Coronary artery (tissue), 2 donors: ENCODE measurements at places on chromosomes 2 and 18.

DNA sequence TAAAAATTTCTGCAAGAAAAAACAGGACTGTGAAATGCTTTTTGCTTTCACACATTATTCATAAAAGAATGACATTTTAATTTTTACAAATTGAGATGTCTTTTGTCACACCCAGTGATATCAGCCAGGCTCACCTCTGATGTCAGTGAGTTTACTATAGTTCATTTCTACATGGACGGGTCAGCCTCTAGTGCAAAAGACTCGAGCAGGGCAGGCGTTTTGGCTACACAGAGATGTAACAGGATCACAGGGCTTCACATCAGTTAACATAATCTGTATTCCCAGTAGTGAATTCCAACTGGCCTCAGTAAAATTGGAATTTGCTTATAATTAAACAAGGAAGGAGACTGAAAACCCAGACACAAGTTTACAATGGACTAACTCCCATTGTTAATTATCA lies 275.6 kb upstream of the ZSWIM2 start:
- no peak for DNase-seq

GRCh38 chr2:230619491-230619890 lies 93.2 kb upstream of the CAB39 start:
- DNase-seq, result no peak

- no peak for DNase-seq
Observed at GRCh38 chr18:54850598-54850997, 22.3 kb downstream of the RAB27B start.

GRCh38 chr18:73487966-73488365 lies 620.2 kb upstream of the NETO1 start:
- no peak for DNase-seq

DNA sequence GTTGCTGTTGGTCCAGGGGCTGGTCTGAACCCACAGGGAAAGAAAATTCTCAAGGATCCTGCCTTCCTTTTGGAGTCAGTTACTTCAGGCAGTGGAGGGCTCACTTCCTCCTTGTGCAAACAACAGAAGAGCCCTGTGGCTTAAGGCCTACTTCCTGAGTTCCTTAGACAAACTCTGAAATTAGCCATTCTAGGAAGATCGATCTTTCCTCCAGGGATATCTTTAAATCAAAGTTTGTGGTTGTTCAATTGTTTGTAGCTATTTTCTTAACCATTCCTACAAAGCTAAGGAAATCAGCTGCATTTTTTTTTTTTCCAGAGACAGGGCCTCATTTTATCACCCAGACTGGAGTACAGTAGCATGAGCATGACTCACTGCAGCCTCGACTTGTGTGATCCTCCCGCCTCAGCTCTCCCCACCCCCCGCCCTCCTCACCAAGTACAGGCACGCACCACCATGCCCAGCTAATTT lies 156.0 kb downstream of the TANC1 start:
- DNase-seq, result no peak

- no peak for DNase-seq
Observed at GRCh38 chr2:83081826-83082690, 1377.0 kb downstream of the SUCLG1 start.

DNA sequence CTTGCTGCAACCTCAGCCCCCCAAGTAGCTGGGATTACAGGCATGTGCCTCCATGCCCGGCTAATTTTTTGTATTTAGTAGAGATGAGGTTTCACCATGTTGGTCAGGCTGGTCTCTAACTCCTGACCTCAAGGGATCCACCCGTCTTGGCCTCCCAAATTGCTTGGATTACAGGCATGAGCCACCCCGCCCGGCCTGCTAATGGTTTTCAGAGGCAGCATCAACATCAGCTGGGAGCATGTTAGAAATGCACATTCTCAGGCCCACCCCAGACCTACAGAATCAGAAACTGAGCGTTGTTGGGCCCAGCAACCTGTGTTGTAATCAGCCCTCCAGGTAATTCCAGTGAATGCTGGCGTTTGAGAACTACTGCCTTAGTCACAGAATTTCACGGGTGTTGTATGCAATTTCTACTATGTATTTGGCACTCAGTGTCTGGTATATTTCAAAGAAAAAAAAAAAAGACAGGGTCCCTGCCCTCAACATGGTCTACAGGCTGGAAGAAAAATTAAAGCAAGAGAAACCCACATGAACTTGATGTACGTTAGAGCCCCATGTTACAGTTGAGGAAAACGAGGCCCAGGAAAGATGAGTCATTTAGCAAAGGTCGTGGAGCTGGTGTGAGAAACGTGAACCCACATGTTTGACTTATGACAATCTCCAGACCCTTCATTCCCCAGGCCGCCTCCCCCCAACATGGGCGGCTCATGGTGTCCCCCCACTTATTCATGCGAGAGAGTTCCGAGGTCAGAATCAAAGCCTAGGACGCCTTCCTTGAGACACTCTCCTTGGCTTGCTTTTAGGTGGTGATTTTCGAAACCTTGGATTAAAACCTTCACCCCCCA lies 35.3 kb downstream of the SH3BP4 start:
- no peak for DNase-seq

GRCh38 chr18:76875390-76876325 lies 53.3 kb downstream of the ZNF236 start:
- no peak for DNase-seq

DNA sequence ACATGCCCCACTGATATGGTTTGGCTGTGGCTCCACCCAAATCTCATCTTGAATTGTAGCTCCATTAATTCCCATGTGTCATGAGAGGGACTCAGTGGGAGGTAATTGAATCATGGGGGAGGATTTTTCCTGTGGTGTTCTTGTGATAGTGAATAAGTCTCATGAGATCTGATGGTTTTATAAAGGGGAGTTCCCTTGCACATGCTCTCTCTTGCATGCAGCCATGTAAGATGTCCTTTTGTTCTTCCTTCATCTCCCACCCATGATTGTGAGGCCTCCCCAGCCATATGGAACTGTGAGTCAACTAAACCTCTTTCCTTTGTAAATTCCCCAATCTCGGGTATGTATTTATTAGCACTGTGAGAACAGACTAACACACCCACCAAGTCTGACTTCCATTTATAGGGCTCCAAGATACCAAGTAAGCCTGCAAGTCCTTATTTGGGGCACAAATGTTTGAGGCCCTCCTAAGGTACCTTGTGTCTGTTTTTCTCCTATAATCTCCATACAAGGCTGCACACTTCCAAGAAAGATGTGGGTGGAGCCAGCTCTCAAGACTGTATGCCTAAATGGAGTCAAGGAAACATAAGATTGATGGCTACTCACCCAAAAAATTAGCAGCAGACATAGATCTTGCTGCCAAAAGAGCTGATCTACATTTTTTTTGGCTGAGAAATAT lies 364.7 kb downstream of the TXNL1 start:
- DNase-seq, result no peak

DNA sequence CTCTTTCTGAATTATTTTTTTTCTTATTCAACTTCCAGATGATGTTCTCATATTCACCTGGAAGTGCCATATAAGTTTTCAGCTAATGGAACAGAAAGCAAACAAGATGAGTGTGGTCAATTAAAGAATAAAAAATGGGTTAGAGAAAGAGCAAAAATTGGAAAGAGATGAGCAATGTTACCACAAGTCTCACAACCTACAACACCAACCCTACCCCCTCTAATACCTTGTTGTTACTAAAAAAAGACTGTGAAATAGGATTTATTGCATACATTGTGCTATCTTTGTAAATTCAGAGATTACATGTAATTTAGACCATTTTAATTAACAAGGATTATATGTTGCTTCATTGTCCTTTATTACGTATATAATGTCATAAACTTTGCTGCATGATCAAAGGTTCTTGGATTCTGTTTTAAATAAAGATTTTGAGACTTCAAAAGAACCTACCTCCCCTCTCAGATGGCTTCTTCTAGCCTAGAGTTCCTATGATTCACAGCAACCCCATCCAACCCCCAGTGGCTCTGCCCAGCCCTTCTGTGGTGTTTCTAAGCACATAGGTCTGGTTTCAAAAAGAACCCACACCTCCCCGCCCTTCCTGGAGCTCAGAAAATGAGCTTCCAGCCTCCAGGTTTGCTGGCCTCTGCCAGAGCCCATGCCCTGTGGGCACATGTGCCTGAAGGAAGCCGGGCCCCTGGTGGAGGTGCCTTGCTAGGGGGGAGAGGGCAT lies 24.7 kb downstream of the LGALSL start:
- DNase-seq, result no peak

- DNase-seq, result no peak
Observed at GRCh38 chr2:234374736-234375135, 122.1 kb downstream of the ARL4C start.
